SK-N-SH (cell line): ENCODE measurements at places on chromosomes 3 and 15.
A peak's percentile ranks its signal among the peaks of the same experiment; 100 is the strongest.

- no peaks in the 10 kb centered on the region; the same call in 1 of the 2 replicates for H3K4me1 ChIP-seq
- H3K27ac ChIP-seq, result peak overlapping the region; percentile 48
- H3K27me3 ChIP-seq, result no peaks in the 10 kb centered on the region
- H3K4me3 ChIP-seq, result no peak overlapping the region
Measured at GRCh38 chr15:45640616-45641015, 5.8 kb downstream of the SQOR start.

DNA sequence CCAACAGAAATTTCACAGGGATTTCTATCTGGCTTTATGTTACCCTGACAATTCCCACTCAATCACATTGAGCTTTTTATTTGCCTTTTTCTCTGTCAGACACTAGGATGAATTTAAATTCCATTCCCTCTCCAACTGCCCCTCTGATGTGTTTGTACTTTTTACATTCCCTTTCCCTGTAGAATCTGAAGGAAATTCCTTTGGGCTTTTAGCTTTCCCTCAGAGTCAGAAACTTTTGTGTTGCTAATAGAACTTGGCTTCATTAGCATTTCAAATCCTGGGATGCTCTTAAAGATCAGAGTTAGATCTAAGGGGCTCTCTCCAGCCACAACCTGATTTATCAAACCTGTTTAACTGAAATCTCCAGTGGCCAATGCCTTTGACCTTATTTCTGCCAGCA lies 7.9 kb upstream of the RARB start:
- peaks cover 10% of the 10 kb centered on the region; the same call in 1 of the 2 replicates for H3K4me1 ChIP-seq
- H3K27me3 ChIP-seq, result no peaks in the 10 kb centered on the region
- no peak overlapping the region for H3K27ac ChIP-seq
- DNase-seq, result no peak
- H3K36me3 ChIP-seq, result no peaks in the 10 kb centered on the region
- H3K4me3 ChIP-seq, result no peak overlapping the region

GRCh38 chr3:71142441-71143161 lies 440.9 kb downstream of the FOXP1 start:
- no peaks in the 10 kb centered on the region; the same call in 1 of the 2 replicates for H3K4me1 ChIP-seq
- H3K4me3 ChIP-seq, result no peak overlapping the region
- no peak overlapping the region for H3K27ac ChIP-seq
- H3K27me3 ChIP-seq, result no peaks in the 10 kb centered on the region

DNA sequence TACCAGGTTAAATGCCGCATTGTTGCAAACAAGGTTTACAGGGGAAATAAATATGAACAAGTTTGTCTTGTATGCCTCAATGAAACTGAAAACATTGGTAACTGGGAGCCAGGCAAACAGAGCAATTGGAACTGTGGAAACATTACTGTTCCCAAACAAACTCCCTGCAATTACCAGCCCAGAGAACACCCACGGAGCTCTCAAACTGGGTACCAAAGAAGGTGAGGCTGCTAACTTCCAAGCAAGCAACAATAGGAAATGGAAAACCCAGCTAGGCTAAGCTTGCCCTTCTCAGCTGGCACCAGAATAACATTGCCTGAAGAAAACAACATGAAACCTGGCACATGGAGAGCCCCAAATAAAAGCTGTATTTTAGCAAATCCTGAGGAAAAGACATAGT lies 218.9 kb upstream of the THRB start:
- no peak for DNase-seq
- H3K27ac ChIP-seq, result no peak overlapping the region
- no peaks in the 10 kb centered on the region for H3K36me3 ChIP-seq
- H3K4me1 ChIP-seq, result no peaks in the 10 kb centered on the region
- no peak overlapping the region for H3K4me3 ChIP-seq

DNA sequence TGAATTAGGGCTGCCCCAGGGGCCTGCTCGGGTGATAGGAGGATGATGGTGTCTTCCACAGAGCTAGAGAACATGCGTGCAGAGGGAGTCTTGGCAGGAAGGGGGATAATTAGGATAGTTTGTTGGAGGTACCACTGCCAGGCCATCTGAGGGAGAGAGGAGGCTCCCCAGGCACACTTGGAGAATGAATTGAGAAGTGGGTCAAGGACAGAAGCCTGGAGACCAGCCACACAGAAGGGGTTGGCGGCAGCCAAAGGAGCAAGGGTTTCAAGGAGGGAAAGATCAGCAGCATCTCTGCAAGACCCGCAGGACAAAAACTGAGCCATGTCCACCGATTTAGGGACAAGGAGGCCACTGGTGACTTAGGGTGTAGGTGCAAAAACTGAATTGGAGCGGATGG lies 6.9 kb downstream of the SLC28A1 start:
- DNase-seq, result no peak
- H3K4me1 ChIP-seq, result peaks cover 6% of the 10 kb centered on the region; the same call in 1 of the 2 replicates
- H3K36me3 ChIP-seq, result no peaks in the 10 kb centered on the region

DNA sequence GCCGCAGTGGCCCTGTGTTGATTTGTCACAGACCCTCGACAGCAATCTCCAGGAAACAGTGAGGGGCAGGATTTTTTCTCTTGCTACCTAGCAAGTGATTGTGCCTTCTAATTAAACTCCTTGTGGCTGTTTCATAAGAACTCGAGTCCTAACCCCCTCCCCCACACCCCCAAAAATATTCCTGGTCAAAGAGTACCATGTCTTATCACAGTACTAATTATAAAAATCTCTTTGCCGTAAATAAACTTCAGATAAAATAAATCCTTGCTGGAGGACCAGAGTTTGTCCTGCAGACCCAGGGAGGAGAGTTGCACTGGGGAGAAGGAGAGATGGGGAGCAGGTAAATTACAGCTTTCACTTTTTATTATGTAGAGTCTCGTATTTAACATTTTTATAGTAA lies 64.3 kb downstream of the FAM174B start:
- DNase-seq, result no peak
- H3K27ac ChIP-seq, result no peak overlapping the region
- no peaks in the 10 kb centered on the region for H3K27me3 ChIP-seq
- H3K4me3 ChIP-seq, result no peak overlapping the region
- H3K4me1 ChIP-seq, result no peaks in the 10 kb centered on the region

- DNase-seq, result no peak
- no peaks in the 10 kb centered on the region for H3K36me3 ChIP-seq
- no peak overlapping the region for H3K27ac ChIP-seq
- no peaks in the 10 kb centered on the region for H3K27me3 ChIP-seq
Measured at GRCh38 chr3:169071003-169071402, 592.5 kb downstream of the MECOM start.

- H3K27ac ChIP-seq, result no peak overlapping the region
- peaks cover 6% of the 10 kb centered on the region; the same call in 1 of the 2 replicates for H3K4me1 ChIP-seq
- no peaks in the 10 kb centered on the region for H3K27me3 ChIP-seq
- DNase-seq, result no peak
- no peak overlapping the region for H3K4me3 ChIP-seq
- H3K36me3 ChIP-seq, result no peaks in the 10 kb centered on the region
Measured at GRCh38 chr15:31483986-31484951, 157.6 kb downstream of the KLF13 start.

DNA sequence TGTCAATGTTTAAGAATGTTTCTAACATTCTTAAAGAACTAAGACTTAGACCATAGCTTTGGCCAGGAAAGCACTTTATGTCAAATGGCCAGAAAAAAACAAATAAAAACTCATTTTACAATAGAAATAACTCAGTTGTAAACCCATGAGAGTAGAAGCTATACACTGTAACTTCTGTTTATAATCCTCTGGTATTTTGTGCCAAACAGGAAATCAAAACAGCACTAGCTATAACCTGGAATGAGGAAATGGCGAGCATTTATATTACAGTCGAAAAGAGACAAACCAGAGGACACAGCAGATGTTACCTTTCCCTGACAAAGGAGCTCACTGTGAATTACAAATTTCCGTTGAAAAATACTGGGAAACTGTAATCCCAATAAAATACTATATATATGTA lies 10.3 kb downstream of the GK5 start:
- DNase-seq, result no peak
- H3K27ac ChIP-seq, result no peak overlapping the region
- H3K4me1 ChIP-seq, result peaks cover 8% of the 10 kb centered on the region; the same call in 1 of the 2 replicates
- no peaks in the 10 kb centered on the region for H3K27me3 ChIP-seq

DNA sequence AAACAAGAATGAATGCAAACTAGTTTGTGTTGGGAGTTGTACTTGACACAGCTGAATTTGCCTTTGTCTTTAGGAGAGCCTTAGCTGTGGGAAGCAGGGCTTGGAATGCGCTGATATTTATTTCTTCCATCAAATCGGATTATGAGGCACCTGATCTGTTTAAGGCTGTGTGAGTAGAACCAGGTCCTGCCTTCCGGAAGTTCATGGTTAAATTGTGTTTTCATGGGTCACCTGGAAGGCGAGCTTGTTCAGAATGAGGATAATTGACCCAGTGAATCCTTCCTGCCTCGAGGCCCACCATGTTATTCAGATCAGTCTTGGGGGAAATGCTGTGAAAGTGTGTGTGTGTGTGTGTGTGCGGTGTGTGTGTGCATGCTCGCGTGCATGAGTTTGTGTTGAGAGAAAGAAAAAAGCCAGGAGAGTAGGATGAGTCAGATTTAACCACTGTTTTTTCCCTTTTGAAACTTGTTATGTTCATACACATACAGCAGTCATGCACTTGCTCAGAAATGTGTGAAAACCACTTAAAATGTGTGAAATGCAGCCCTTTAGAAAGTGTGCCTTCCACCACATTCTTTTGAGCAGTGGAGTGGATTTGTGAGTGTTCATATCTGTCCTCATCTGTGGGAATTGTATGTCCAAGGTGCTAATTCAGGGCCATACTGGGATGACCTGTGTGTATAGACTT lies 36.7 kb downstream of the SMAD3 start:
- no peak overlapping the region for H3K4me3 ChIP-seq
- no peak for DNase-seq
- peaks cover 5% of the 10 kb centered on the region for H3K36me3 ChIP-seq

GRCh38 chr3:30471066-30471465 lies 135.3 kb upstream of the TGFBR2 start:
- H3K27ac ChIP-seq, result peak overlapping the region; percentile 22; the same call in 1 of the 2 replicates
- no peaks in the 10 kb centered on the region for H3K27me3 ChIP-seq
- H3K4me1 ChIP-seq, result no peaks in the 10 kb centered on the region; the same call in 1 of the 2 replicates
- H3K4me3 ChIP-seq, result no peak overlapping the region
- DNase-seq, result no peak

DNA sequence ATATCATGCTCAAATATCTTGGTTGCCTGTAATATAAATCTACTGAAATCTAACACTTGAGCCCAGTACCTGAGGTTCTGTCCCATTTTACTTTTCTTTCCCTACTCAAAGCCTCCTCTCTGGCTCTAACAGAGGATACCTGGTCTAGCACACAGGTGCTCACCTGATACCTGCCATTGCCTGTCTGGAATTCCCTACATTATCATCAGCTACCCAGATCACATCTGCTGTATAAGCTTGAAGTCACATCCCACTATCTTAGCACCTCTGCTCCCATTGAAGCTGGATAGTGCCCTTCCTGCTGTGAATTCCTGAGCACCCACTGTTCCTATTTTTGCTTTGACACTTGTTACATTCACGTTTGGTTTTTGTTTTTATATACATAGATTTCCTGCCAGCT lies 30.5 kb downstream of the GYG1 start:
- peaks cover 24% of the 10 kb centered on the region for H3K36me3 ChIP-seq
- H3K27me3 ChIP-seq, result no peaks in the 10 kb centered on the region
- no peak overlapping the region for H3K27ac ChIP-seq
- DNase-seq, result no peak
